ENCODE measurements at places on chromosomes 6 and 20.

- no peak for DNase-seq
These were observed 52.7 kb downstream of the TGM2 start for GRCh38 chr20:38112261-38112929.

- DNase-seq = no peak
These were observed 846.4 kb downstream of the FRK start for GRCh38 chr6:115214283-115214682.

GRCh38 chr6:170087941-170088581, 202.8 kb downstream of the DLL1 start:
- no peak for DNase-seq

DNA sequence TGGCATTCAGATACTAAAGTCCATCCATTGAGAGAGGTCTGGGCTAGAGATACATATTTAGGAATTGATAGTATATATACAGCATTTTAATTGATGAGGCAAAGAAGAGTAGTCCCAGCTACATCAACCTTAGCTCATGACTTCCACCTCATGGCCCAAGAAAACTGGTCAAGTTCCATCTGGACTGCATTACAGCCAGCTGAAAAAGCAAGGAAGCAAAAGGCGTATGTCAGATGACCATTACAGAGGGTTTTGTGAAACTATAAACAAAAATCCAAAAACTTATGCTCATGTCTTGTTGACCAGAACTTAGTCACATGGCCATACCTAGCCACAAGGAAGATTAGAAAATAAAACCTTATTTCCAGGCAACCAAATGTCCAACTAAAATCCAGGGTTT, 46.8 kb upstream of the RNF146 start:
- DNase-seq = no peak

DNA sequence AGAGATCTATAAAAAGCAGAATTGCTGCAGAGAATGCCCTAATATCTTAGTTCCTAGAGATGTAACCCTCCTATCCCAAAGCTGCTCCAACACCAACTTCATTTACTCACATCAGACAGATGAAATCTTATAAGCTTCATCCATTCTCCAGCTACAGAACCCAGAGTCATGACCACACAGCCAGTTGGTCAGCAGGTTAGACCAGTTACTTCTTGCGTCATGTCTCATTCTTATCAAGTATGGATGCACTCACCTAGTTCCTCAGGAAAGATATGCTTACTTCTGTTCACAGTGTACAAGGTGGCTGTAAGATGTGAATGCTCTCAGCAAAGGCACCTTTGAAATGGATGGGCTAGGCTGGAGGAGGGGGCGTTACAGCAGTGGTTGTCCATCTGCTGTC, 47.9 kb upstream of the ISM1 start:
- no peak for DNase-seq

DNA sequence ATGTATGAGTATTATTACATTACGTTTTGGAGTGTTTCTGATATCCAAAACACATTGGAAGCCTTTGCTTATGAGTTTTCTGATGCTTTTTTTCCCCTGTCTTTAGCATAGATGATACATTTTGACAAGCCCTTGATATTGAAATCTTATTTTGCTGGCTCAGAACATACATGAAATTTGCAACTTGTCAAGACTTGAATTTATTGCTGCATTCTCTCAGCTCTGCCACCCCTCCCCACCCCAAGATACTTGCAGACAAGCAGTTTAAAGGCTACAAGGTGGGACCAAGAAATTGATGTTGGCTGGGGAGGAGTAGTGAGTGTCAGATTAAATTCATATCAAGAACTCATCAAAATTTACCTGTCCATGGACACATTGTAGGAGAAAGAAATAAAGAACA, 160.2 kb downstream of the GJA1 start:
- no peak for DNase-seq

DNA sequence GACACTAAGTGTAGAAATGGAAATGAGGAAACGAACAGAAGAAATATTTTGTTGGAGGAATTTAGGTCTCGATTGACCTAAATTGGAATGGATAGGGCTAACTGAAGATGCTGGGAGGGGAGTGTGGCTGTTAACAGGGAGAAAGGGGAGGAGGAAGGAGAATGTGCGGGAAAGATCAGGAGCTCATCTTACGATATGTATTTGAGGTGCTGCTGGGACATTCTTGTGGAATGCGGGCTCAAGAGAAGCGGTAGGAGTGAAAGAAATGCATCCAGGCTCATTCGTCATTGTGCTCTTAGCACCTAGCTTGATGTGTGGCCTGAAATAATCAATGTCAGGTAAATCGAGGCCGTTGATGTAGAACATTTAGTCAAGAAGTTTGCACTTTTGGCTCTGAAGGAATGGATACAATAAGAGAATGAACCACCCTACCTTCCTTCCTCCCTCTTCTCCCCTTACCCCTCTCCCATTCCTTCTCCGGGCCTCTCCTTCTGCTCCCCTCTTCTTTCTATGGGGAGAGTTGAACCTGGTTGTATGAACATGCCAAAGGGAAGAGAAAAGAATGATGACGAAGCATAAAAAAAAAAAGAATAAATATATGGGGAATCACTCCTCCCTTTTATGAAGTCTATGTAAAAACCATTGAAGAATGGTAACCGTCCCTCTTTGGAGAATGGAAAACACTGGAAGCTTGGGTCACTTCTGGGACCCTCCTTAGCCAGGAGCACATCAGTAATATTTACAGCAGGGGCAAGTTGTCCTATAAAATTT, 70.9 kb downstream of the SASH1 start:
- no peak for DNase-seq

DNA sequence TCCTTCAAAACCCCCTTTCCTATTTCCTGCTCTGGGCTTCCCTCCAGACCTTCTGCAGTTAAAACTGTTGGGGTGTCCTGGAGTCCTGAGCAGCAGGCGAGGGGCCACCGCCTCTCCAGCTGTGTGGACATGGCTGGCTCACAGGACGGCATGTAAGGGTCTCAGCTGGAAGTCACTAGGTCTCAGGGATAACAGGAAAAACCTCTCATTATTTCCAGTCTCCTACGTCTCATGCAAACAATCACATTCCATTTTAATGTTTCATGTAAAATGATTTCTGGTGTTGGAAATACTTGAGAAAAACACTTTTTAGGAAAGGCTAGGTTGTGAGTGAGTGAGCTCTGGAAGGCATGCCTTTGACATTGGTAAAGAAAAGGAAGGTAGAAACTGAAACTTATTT, 158.7 kb downstream of the SCML4 start:
- no peak for DNase-seq

- no peak for DNase-seq
These were observed 177.3 kb downstream of the PRL start for GRCh38 chr6:22119500-22119899.

DNA sequence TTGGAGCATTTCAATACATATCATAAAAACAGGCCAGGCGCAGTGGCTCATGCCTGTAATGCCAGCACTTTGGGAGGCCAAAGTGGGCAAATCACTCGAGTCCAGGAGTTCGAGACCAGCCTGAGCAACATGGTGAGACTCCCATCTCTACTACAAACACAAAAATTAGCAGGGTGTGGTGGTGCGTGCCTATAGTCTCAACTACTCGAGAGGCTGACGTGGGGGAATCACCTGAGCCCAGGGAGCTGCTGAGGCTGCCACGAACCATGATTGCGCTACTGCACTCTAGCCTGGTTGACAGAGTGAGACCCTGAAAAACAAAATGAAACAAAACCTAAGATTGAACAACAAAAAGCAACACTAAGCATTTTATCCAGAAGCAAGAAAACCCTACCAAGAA, 47.2 kb downstream of the BACH2 start:
- no peak for DNase-seq

- no peak for DNase-seq
These were observed 16.9 kb downstream of the KIF16B start for GRCh38 chr20:16556301-16556700.

GRCh38 chr6:5081955-5082354, 3.2 kb upstream of the PPP1R3G start:
- no peak for DNase-seq

DNA sequence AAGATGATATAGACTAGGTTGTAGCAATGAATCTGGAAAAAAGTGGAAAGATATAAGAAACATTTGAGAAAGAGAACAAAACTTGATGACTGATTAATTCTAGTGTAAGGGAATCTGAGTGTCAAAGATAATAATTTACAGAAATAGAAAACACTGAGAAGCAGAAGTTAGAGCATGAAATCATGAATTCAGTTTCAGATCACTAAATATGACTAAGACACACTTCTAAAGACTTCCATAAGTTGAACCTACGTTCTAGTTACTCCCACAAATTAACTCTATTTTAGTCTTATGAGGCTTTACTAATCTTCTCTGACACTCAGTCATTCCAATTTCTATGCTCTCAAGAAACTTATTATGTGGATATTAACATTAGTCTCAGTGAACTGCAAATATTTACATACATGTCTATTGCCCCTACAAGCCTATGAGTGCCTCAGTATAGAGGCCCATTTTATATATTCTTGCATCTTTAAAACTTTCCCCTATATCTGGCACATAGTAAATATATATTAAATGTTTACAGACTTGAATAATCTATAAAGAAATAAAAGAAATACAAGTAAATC, 30.4 kb downstream of the IBTK start:
- DNase-seq = no peak

GRCh38 chr6:7114744-7115458, 7.1 kb downstream of the RREB1 start:
- no peak for DNase-seq

DNA sequence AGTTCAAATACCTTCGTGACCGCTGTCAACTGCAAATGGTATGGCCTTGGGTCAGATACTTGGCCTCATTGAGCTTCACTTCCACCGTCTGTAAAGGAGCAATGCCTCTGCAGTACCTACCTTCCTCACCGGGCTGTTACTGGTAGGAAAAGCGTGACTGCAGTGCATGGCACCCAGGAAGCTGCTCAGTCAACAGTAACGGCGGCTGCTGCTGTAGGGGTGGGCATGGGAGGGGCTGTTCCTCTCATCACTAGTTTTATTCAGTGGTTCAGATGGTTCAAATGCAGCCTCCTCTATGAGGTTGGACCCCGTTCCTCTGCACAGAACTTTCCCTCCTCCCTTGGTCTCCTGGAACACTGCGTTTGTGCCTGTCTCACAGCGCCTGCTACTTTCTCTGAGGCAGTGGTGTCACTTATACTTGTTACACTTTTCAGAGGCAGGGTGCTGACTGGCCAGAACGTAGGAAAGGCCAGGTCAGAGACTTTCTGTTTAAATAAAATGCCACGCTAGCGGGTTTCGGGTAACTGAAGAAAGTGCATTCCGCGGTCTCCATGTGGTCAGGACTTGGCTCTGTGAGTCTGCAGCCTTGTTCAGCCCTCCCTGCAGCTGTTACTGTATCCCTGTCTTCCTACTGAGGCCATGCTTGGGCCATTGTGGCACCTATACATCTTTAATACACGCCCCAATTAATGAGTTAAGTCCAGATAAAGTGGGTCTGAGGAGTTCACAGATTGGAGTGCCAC, 279.6 kb downstream of the NRN1 start:
- no peak for DNase-seq

GRCh38 chr20:25178563-25179438, 16.7 kb upstream of the ENTPD6 start:
- DNase-seq = peak; percentile 62
